Hematopoietic multipotent progenitor cell treated with erythropoietin and hydrocortisone succinate and interleukin-3 and kit ligand, for 8 days (in vitro differentiated cells): ENCODE measurements at places on chromosomes 5 and 9.

DNA sequence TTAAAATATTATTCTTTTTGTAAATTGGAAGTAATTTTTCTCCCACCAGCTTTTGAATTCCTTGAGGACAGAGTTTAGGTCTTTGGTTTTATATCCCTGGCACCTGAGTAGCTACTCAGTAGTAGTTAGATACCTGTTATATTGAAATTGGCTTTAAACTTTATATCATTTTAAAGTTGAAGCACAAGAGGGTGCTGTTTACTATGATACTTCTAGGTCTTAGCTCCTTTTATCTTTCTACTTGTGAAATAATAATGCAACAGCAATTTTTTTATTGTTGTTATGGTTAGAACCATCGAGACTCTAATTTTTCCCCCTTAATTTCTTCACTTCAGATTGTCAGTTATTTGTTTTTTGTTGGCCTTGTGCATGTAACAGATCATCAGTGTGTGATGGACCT is 46.3 kb downstream of the AP3S1 start:
- DNase-seq, result peak; percentile 20

- DNase-seq, result no peak
These were observed 279.6 kb upstream of the GRAMD2B start for GRCh38 chr5:126143622-126144021.

- DNase-seq, result peak; percentile 88
These were observed 21.3 kb upstream of the GBGT1 start for GRCh38 chr9:133184971-133185370.

DNA sequence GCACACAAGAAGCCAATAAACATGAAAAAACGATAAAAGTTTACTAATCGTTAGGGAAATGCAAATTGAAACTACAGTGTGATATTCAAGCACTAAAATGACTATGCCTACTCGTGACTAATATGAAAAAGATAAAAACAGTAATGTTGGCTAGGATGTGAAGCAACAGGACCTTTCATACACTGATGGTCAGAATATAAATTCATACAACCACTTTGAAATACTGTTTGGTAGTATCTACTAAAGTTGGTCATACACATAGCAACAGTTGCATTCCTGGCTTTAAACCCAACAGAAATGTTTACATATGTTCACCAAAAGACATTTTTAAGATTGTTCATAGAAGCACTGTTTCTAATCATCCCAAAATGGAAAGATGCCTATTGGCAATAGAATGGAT is 24.3 kb downstream of the FBXO38 start:
- DNase-seq, result no peak

- DNase-seq, result no peak
These were observed 2.4 kb upstream of the C9orf50 start for GRCh38 chr9:129623331-129623730.

DNA sequence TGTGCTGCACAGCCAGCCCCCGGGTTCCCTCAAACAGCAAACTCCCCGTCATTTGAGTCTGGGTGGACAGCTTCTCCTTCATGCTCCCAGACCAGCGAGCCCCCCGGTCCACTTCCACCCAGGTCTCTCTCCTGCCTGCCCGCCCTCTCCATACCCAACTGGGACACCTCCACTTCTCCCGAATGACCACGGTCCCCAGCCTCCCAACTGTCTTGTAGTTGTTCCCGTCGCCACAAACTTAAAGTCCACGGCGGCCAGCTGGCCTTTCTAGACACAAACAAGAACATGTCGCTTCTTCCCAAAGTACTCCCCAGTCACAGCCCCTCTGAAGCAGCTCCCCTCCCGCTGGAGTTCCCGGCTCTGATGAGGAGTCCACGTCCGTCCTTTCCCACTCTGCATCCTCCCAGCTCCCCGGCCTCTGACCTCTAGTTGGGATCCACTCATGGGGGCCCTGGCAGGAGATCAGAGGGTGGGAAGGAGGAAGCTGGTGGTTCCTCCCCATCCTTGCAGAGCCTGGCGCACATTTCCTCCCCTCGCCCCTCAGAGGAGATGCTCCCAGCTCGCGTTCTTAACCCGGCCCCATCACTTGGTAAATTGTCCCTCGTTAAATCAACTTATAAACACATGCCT is 24.1 kb upstream of the PPP1R26 start:
- no peak for DNase-seq

DNA sequence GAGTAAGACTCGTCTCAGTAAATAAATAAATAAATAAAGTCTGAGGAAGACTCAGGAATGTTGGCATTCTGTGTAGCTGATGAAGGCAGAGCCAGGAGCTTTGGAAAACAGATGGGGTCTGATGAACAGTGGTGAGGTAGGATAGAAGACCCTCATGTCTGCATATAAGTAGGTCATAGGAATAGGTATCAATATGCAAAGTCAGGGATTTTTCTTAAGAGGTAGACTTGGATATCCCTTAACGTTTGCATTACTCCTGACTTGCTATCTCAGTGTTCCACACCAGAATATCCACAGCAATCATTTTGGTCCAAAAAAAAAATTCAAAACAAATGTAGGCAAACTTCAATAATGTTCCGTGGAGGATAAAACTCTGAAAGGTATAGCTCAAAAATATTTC is 31.3 kb upstream of the ZFYVE16 start:
- DNase-seq, result no peak

- no peak for DNase-seq
These were observed 530.5 kb downstream of the MTRR start for GRCh38 chr5:8399471-8399870.

GRCh38 chr9:137226338-137227053 is 806 bp upstream of the RNF224 start:
- no peak for DNase-seq

DNA sequence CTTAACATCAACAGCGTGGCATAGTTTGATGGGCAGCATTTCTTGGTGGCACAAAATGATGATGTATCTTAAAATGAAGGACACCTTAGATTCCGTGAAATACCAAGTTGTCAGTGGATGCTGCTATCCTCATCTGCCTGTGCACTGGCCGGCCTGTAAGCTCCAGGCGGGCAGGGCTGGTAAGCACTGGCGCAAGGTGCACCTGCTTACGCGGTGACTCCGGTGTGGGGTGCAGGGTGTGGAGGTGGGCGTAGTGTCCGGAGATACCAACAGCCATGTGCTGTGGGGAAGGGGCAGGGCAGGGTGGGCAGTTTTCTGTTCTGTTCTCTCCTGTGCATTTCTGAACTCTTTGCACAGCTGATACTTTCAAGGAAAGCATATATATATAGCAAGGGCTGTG is 101.5 kb downstream of the KCNT1 start:
- no peak for DNase-seq

DNA sequence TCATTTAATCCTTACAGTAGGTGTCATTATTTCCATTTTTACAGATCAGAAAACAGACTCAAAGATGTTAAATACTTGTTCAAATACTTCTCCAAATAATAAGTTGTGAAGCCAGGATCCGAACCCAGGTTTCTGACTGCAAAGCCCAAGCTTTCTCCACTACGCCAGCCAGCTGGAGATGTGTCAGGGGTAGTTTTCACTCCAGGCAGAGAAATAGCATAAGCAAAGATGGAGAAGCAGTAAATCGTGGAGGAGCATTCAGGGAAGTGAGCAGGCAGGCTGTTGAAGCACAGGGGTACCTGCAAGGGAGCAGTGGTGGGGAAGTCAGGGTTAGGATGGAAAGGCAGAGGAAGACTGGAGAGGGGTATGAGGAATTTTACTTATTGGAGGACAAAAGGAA is 2.9 kb downstream of the TLN1 start:
- no peak for DNase-seq

DNA sequence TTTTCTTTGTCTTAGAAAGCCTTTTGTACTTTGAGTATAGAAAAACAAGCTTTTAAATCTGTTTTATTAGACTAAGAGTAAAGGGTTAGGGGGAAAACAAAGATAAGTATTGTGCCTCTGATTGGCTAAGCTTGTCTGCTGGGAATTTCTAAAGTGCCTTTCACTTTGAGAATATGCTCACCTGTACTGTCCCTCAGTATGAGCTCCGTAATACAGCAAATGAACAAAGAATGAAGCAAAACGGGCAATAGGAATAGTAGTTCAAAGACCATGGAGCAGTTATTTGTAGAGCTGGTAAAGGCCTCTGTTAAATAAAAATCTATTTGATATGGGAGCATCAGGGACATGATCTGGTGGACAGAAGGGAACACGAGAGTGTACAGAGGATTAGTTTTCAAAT is 277.8 kb downstream of the MAST4 start:
- no peak for DNase-seq

- DNase-seq, result no peak
These were observed 97.4 kb downstream of the CACNA1B start for GRCh38 chr9:137974746-137975526.

DNA sequence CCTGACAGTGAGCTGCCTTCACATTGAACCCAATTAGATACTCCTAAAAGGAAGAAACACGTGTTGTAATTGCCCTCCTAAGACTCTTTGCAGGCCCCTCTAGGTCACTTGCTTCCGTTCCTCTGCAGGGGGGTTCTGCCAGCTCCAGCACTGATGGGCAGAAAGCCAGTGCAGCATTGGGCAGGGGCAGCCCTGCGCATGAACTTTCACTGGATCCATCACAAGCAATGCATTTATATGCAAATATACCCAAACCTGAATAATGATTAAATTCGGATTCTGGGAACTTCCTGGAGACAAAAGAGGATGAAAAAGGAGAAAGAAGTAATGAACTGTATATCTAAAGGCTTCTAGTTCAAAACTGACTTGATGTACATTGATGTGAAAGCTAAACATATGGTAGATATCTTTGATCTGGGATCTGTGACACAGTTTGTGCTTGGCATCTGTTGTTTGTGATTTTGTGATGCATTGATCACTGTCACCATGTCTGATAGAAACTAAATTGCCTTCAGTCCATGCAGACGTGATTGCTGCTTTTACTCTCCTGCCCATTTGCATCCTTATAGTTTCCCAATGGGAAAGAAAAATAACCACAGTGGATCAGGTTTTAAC is 313.4 kb downstream of the DEPDC1B start:
- DNase-seq, result no peak
